DMS 273 treated with DMSO at 0.1 percent for 48 hours (cell line): ENCODE measurements at places on chromosomes 3 and 15.

GRCh38 chr3:178475062-178475461 is 61.2 kb upstream of the KCNMB2 start:
- no peak for DNase-seq

DNA sequence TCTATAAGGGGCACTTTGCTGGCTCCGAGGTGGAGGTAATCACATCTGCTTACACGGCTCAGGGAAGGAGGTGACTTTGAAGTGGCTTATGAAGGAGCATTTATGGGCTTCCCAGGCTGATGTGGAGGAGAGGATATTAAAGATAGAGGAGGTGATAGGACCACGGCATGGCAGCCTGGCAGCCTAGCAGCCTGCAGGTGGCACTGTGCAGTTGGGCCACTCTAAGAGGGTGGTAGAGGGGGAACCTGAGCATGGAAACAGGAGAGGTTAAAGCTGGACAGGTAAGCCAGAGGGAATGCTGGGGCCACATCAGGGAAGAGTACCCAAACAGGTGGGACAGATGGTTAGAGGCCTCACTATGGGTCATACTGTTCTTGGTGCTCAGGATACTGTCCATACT is 375.0 kb downstream of the WDR72 start:
- DNase-seq: no peak

DNA sequence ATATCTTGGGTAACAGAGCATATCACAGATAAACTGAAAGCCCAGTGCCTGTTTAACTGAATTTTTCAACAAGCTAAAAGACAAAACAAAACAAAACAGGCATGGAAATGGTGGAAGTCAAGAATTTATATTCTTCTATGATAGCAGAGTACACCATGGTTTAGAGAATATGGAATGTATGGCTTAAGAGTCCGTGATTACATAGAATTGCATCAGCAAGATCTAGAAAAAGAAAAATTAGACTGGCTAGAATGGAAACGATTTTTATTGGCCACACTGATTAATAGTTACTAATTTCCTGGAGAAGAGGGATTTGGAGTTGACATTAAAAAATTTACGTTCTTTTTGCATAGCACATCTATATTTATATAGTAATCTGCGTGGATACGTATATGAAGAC is 435.2 kb upstream of the DPPA4 start:
- no peak for DNase-seq

- no peak for DNase-seq
Observed at GRCh38 chr3:25103391-25103790, 324.7 kb upstream of the RARB start.

DNA sequence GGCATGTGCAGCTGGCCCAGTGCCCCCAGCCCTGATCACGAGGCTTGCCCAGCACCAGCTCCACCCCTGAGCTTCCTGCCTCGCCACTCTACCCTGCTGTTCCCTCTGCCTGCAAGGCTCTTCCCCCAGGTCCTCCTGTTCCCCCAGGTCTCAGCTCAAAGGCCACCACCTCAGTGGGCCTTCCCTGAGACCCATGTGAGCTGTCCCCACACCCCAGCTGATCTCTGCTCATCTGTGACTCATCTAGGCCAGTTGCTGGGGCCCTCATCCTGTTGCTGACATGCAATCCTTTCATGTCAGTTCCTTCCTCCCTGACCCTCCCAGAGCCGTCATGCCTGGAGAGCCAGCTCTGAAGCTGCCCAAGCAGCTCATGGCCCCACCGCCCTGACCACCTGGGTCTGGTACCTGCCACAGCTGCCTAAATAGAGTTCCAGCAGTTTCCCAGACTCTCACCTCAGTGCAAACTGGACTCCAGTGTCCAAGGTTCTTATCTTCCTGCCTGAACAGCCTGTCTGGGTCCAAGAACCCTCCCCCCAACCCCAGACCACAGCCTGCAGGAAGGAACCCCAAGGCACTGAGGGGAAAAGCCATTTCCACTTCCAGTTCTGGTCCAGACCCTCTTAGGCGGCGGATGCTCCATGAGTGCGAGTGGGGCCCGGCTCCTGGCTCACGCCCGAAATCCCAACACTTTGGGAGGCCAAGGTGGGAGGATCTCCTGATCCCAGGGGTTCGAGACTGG is 116.6 kb upstream of the IQSEC1 start:
- DNase-seq: no peak

- DNase-seq: no peak
Observed at GRCh38 chr3:127588806-127589577, 1.5 kb downstream of the TPRA1 start.

- no peak for DNase-seq
Observed at GRCh38 chr3:150105886-150106612, 135.4 kb upstream of the PFN2 start.

DNA sequence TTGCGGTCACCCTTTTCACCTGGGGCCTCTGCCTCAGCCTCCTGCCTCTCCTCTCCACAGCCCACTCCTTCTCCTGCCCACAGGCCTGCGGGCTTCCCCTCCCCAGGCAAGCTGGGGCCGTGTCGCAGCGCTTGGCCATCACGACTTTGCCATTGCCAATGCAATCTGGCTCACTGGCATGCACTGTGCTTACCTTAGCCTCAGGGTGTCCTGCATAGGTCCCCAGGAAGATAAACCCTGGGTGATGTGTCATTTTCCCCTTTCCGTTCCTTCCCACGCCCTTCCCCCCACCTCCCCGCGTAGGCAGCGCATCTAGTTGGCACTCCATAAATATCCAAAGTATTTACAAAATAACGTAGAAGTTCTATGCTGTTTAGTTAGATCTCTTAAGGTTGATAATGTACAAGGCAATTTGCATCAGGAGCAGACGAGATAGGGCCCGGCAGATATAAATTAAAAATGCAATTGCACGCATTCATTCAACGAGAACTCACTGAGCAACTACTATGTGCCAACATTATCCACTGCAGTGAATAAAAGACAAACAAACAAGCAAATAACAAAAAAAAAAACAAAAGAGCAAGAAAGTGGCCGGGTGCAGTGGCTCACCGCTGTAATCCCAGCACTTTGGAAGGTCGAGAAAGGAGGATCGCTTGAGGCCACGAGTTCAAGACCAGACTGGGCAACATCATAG is 973 bp upstream of the COPG1 start:
- no peak for DNase-seq

DNA sequence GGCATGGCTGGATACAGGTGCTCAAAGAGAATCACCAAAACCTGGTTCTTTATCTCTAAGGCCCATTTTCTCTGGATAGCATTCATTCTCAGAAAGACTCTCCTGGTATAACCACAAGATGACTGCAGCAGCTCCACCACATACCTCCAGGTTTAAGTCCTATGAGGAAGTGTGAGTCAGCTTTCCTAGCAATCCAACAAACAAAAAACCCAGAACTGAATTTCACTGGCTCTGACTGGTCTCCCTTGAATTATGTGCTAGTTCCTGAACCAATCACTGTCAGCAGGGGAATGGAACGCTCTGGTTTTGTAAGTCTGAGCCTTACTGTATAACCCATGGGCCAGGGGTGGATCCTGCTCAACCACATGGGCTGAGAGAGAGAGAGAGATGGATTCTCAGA is 27.2 kb downstream of the MRPL46 start:
- DNase-seq: no peak

DNA sequence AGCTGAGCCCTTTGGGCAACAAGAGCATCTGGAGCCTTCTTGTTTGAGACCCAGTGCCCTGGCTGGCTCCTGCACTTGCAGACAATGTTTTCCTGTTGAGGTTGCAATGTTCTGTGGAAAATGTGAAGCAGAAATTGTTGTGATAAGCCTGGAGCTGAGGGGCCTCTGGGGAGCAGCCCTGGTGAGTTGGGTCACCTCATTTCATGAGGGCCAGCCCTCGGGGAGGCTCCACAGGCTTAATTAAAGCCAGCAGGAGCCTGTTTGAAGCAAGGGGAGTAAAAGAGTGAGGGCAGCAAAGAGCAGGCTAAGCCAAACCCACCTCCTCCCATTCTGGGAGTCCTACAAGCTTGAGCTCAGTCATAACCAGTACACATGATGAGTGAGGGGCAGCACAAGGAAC is 154.3 kb downstream of the ALDH1A2 start:
- no peak for DNase-seq

- no peak for DNase-seq
Observed at GRCh38 chr3:108099679-108100428, 9.0 kb upstream of the CD47 start.

- DNase-seq: no peak
Observed at GRCh38 chr3:48015431-48016180, 610 bp downstream of the MAP4 start.

- DNase-seq: no peak
Observed at GRCh38 chr15:29035336-29036285, 149.8 kb downstream of the APBA2 start.

DNA sequence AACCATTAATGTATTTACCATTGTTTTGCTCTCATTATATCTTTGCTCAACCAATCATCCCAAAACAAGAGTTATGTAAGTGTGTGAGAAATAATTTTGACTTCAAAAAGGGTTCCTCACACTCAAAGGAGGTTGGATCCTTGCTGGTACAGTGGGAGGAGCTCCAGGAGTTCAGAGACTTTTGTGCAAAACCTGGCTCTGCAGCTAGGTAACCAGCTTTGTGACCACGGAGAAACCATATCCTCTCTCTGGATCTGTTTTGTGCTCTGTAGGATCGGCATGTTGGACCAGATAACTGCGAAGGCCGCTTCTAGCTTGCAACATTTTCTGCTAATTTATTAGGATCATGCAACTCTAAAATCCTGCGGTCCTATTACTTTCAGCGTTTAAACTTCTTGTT is 128.6 kb upstream of the LIPC start:
- no peak for DNase-seq

DNA sequence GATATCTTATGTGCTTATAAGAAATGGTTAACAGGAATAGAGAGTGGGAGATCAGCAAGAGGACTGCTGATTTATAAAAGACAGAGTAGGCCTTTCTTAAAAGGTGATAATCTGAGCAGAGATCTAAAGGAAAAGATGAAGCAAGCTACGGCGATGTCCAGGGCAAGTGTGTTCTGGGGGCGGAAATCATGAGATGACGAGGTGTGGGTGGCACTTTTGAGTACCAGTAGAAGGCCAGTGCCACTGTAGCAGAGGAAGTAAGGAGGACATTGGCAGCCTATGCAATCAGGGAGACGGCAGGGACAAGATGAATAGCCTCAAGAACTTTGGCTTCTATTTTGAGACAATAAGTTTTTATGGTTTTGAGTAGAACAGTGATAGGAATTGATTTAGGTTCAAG is 492.4 kb downstream of the FHIT start:
- no peak for DNase-seq

- peak; percentile 74 for DNase-seq
Observed at GRCh38 chr15:90644952-90645725, 72.0 kb upstream of the BLM start.

DNA sequence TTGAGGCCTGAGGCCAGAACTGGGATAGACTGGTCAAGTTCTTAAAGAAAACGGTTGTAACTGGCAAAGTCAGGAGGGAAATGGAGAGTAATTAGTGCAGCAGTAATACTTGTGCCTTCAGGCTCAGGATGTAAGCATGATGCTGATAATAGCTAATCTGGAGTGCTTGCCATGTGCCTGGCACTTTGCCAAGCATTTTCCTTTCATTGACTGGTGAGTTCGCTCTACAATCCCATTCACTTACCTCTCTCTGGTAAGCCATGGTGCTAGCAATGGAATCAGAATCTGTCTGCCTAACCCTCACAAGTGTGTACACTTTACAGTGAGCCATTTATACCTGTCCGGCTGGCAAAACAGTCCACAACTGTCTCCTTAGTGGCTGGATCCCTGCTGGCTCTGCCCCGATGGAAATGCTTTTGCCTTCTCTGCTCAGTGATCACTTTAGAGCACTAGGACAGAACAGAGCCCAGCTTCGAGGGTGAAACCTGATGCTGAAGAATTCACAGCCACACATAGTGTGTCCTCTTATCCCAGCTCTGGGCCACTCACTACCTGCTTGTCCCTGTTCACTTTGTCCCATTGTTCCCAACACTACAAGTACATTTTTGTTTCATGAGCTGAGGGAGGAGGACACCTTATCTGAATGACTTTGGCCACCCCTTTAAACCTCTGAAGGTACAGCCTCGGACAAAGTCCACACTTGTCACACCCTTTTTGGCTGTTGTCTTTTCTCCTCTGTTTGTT is 10.3 kb downstream of the CHP1 start:
- DNase-seq: no peak

DNA sequence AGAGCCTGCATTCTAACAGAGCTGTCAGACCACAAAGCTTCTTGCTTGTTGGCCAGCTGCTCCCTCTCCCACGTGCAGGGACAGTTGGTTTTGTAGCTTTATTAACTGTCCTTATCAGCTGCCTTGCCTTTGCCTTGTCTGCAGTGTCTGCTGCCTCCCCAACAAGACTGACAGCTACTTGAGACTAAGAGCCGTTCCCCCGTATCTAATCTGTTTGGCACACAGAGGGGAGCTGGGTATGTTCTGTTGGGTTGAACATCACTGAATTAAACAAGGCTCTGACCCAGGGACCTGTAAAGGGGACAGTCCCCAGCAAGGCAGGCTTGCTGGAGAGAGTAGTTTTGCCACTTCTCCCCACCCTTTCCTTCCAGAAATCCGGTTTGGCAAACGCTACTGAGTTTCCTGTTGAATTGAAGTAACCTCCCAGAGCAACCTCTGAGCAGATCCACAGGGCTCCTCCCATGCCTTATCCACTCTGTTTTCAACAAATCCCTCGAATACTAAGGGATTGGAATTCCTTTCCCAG is 116.1 kb downstream of the ANP32A start:
- peak; percentile 14 for DNase-seq

DNA sequence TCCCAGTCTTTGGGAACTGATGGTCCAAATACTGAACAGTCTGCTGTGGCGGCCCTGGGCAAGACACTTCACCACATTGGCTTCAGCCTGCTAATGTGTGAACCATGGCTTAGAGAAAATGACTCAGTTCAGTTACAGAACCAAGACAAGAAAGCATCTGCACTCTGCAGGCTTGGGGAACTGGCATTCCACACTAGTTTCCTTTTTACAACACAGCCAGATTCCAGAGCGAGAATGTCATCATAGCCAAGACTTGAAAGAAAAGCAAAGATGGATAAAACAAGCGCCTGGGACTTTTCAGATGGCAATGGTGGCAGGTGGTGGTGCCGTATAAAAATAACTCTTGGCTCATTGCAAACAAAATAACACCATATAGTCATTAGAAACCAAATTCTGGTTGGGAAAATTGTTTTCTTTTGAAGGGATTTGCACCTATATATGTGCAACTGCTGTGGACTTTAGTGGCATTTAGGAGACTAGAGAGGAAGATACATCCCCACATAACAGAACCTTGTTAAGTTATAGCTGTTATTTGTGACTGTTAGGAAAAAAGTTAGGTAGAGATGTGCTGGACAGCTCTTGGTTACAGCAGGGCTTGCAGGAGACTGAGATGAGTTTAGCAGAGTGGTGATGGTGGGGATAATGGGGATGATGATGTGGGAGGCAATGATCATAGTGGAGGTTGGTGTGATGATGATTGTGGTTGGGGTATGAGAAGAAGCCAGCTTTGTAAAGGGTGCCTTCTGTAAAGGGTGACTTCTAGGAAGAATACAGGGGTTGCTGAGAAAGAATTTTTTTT is 273.6 kb downstream of the THRB start:
- DNase-seq: no peak

GRCh38 chr3:55207744-55208143 is 279.4 kb downstream of the WNT5A start:
- no peak for DNase-seq

GRCh38 chr15:83955806-83956265 is 279.7 kb upstream of the GOLGA6L4 start:
- no peak for DNase-seq

GRCh38 chr3:79246875-79247724 is 520.7 kb downstream of the ROBO1 start:
- DNase-seq: no peak

- DNase-seq: peak; percentile 17
Observed at GRCh38 chr15:88022716-88023115, 233.8 kb downstream of the NTRK3 start.

- peak; percentile 67 for DNase-seq
Observed at GRCh38 chr3:549636-550035, 353.1 kb downstream of the CHL1 start.
